NCI-H226 (cell line): ENCODE measurements at places on chromosomes 13 and 19.

DNA sequence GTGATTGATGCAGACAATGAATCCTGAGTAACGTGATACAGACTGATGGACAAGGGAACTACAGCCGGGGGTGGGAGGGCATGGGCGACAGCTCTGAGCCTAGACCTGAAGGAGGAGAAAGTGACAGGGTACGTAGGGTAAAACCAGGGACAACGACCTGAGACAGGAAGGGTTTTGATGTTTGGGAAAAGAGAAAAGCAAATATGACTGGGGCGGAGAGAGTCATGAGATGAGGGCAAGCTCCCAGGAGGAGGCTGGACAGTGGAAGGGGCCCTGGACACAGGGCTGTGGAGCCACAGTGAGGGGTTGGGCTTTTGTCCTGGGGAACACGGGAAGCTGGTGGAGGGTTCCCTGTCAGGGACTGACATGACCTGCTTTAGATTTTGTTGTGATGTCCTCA, 34.2 kb downstream of the ZNF611 start:
- DNase-seq = no peak

DNA sequence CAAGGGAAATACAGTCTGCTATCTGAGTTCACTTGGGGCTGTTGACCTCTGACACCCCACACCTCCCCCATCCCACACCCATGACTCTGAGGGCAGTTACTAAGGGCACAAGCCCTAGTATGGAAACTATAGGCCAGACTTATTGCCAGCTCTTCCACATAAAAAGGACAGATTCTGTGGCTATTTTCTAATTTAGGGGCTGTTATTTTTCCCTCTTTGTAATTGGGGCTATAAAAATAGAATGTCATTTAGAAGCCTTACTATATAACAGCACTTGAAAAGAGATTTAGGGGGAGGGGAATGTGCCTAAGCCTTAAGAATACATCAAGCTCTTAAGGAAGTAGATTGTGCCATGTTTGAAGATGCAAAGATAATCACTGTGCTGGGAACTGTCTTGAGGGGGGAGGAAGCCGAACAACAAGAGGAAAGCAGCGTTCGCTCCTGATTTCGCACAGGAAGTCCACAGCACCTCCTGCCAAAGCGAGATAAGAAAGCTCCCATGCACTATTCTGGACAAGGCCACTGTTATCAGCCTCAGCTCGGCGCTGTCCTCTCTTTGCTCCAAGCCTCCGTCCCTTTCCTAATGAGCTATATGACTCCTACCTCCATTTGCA, 86.6 kb downstream of the FLT1 start:
- DNase-seq = no peak

GRCh38 chr13:40345654-40346372, 320.6 kb downstream of the FOXO1 start:
- DNase-seq = no peak

DNA sequence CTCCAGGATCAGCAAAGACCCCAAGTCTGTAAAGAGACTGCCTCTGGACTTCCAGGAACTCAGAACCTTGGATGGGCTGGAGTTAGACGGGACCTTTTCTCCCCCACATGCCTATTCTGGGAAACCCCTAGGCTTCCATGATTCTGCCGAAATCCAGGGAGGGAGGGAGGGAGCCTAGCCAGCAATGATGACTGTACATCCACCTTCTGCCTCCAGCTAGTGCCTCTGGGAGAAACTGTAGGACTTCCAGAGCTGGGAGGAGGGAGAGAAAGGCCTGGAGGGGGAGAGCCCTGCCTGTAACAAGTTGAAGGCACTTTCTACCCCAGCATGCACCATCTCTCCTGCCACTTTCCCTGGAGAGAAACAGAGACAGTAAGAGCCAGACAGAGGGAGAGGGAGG, 6.0 kb upstream of the HAS1 start:
- DNase-seq = peak; percentile 75

GRCh38 chr13:50353651-50354415, 338.6 kb downstream of the KCNRG start:
- no peak for DNase-seq

GRCh38 chr19:35209646-35210045, 18.9 kb downstream of the FAM187B start:
- DNase-seq = no peak

GRCh38 chr13:90690458-90691080, 656.9 kb upstream of the MIR17HG start:
- peak; percentile 83 for DNase-seq

- DNase-seq = no peak
These were observed 30.8 kb upstream of the AKT2 start for GRCh38 chr19:40315812-40316470.

DNA sequence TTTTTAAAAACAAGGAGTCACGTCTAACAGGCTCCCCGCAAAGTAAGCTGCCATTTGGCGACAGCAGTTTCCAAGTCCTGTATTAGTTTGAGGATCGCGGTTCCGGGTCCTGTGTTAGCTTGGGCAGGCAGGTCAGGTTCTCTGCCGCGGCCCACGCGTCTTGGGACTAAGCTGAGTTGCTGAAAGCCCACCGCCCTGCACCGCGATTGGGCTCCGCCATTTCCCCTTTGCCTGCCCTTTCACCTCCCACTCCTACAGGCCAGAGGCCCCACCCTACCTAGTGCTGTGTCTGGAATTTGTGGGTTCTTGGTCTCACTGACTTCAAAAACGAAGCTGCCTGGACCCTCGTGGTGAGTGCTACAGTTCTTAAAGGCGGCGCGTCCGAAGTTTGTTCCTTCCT, 6.8 kb downstream of the PARP4 start:
- DNase-seq = no peak

- no peak for DNase-seq
These were observed 11.5 kb downstream of the IGSF23 start for GRCh38 chr19:44624840-44625354.

- no peak for DNase-seq
These were observed 41.0 kb downstream of the KL start for GRCh38 chr13:33057019-33057780.

DNA sequence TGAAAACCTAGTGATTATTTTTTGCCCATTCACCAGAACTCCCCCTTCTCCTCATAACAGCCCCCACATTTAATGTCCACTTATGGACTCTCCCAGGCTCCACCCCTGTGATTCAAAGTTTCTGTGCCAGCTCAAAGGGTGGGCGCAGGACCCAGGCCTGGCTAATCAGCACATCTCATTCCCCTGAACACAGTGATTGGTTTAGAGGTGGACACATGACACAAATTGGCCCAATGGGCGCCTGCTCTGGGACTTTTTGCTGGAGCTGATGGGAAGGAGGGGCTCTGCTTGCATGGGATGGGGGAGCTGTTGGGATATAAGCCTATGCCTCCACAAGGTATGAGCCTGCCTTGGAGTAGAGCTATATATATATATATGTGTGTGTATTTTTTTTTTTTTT, 6.2 kb upstream of the EPOR start:
- no peak for DNase-seq

DNA sequence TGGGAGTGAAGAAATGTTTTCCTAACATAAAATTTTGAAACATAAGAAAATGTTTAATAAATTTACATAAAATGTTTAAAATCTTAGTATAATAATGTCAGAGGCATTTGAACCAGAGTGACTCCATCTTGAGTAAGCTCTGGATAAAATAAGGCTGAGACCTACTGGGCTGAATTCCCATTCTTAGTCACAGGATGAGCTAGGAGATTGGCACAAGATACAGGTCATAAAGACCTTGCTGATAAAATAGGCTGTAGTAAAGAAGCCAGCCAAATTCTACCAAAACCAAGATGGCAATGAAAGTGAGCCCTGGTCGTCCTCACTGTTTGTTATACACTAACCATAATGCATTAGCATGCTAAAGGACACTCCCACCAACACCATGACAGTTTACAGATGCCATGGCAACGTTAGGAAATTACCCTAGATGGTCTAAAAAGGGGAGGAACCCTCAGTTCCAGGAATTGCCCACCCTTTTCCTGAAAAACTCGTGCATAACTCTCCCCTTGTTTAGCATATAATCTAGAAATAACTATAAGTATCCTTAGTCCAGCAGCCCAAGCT, 1184.0 kb downstream of the UQCRFS1 start:
- DNase-seq = no peak

DNA sequence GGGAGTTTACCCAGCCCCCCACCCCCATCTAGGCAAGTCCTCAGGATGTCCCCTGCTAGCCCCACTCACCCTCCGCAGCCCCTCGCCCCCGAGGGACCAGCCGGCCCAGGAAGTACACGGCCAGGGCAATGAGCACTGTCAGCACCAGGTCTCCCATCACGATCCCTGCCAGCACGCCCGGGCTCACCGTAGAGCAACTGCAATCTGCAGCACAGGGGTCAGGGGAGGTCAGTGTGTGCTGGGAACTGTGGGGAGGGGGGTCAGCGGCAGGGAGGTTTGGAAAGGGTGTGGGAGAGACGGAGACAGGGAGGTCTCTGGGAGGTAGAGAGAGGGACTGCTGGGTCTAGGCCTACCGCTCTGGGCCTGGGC, 734 bp downstream of the TYROBP start:
- no peak for DNase-seq

- no peak for DNase-seq
These were observed 45.4 kb downstream of the CCDC70 start for GRCh38 chr13:51907040-51907732.

- peak; percentile 63 for DNase-seq
These were observed 20.7 kb downstream of the SAMD4B start for GRCh38 chr19:39362682-39363657.

GRCh38 chr13:24225062-24225461, 64.5 kb downstream of the SPATA13 start:
- DNase-seq = no peak

DNA sequence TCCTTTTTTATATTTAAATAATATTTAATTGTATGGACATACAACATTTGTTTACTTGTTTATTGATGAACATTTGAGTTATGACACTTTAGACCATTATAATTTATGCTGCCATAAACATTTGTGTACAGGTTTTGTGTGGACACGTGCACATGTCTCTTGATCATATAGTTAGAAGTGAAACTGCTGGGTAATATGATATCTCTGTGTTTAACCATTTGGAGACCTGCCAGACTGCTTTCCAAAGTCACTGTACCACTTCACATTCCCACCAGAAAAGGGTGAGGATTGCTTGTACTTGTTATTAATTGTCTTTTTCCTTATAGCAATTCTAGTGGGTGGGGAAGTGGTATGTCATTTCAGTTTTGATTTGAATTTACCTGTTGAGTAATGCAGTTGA, 145.6 kb upstream of the KLHL1 start:
- no peak for DNase-seq

GRCh38 chr13:27496006-27496405, 45.6 kb upstream of the MTIF3 start:
- DNase-seq = no peak

- peak; percentile 72 for DNase-seq
These were observed 308.3 kb downstream of the TBC1D4 start for GRCh38 chr13:75173457-75174356.

DNA sequence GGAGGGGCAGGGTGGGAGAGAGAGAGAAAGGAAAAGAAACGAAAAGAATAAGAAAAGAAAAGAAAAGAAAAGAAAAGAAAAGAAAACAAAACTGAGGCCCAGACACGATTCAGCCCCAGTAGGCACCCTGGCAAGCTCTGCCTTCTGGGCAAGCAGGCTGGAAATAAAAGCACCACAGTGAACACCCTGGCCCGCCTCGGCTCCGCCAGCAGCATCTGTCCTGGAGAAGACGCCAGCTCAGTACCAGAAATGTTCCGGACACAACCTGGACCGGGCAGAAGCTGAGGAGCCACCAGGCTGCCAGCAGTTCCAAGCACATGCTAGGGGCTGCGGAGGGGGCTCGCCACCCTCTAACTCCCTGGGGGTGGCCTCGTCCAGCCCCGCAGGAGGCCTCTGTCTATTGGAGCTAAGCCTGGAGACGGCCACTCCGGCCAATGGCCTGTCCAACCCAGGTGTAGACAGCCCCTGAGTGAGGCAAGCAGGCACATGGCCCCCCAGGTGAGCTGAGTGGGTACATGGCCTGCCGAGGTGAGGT, 11.4 kb upstream of the CPAMD8 start:
- DNase-seq = no peak

DNA sequence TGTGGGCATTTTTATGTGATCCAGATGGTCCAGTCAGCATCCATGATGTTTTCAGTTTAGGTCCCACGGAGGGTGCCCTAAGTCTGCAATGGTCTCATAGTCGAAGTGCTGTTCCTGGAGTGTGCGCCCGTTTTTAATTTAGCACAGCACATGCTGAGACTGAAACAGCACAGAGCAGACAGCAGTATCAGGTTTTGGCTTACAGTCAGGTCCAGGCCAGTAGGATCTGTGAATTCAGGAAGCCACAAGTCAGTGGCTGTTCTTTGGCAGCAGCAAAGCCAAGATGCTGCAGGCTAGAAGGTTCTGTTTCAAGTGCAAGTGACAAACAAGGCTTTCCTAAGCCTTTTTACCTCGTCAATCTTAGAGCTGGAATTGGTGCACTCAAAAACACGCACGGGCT, 18.3 kb downstream of the FBXO27 start:
- DNase-seq = no peak

GRCh38 chr13:52847682-52848432, 583 bp downstream of the PCDH8 start:
- DNase-seq = no peak

DNA sequence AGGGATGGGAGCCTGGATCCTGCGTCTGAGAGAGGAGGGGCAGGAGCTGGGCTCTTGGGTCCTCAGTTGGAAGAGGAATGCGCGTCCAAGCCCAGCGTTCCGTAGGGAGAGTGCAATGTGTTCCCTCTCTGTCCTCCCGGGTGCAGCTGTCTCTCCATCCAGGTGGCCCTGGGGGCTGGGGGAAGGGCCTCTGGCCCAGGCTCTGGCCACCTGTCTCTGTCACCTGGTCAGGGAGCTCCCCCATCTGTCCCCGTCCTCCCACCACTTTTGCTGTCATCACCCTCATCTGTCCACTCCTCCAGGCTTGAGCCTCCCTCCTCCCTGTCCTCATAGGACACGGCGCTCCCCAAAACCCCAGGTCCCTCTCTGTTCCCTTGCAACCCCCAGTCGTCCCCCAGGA, 3.7 kb upstream of the SBK2 start:
- DNase-seq = no peak

DNA sequence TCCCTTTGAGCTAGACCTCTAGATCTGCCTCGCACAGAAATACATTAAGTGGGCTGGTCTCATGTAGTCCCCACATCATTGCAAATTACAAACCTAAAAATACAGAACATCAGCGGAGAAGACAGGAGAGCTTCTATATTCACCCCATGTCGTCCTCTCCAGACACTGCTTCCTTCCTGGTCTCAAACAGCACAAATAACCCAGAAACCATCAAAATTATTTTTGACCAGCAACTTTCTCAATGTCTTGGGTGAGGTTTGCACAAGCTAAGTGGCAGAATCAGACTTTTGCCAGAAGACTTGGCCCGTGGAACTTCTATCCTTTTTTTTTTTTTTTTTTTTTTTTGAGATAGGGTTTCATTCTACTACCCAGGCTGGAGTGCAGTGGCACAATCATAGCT, 28.2 kb downstream of the CLEC17A start:
- DNase-seq = no peak
